Gastrocnemius medialis (tissue), 4 donors: ENCODE measurements at places on chromosomes 7 and 10.

- DNase-seq: peak; percentile 16
- peaks cover 17% of the 10 kb centered on the region for H3K4me1 ChIP-seq
- H3K27me3 ChIP-seq: no peaks in the 10 kb centered on the region
- H3K27ac ChIP-seq: peak overlapping the region; percentile 71
- H3K4me3 ChIP-seq: peak overlapping the region; percentile 59
These were observed 373 bp downstream of the PAXIP1 start for GRCh38 chr7:155002411-155003091.

DNA sequence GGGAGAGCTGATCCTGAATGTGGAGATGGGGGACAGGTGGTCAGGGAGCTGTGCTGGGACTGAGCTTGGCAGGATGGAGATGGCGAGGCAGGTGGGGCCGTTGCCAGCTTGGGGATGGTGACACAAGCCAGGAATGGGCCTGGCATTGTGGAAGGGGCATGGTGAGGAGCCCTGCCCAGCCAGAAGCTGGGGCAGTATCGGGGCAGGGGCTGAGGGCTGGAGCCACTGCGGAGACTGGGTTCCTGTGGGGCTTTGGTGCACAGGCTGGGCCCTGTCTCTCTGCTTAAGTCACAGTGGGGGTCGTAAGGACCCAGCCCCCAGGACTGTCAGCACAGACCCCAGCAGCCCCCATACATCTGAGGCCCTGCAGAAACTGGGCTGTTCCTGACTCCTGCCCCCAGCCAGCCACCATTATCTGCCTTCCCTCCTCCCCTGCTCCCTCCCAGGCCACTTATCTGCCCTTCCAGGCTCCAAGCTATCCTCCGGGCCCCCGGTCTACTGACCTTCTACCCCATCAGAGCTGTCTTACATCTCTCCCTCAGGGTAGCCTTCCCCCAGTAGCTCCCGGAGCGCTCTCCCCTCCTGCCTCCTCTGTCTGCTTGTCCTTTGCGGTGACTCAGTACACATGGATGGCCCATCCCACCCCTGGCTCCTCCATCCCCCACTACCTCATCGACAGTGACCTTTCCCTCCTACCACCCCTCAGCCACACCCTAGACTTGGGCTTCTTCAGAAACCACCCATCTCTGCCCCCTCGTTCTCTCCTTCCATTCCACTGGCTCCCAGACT lies 44.2 kb downstream of the PPIF start:
- peaks cover 16% of the 10 kb centered on the region for H3K4me1 ChIP-seq
- H3K27ac ChIP-seq: peak overlapping the region; percentile 28
- H3K36me3 ChIP-seq: peaks cover 19% of the 10 kb centered on the region
- no peak overlapping the region for H3K4me3 ChIP-seq
- DNase-seq: no peak
- no peaks in the 10 kb centered on the region for H3K27me3 ChIP-seq

GRCh38 chr7:64630496-64630895 lies 35.4 kb upstream of the ZNF107 start:
- H3K4me1 ChIP-seq: no peaks in the 10 kb centered on the region
- no peak overlapping the region for H3K27ac ChIP-seq
- no peak for DNase-seq
- H3K4me3 ChIP-seq: no peak overlapping the region
- no peaks in the 10 kb centered on the region for H3K27me3 ChIP-seq
- H3K36me3 ChIP-seq: no peaks in the 10 kb centered on the region

- no peak for DNase-seq
- H3K36me3 ChIP-seq: no peaks in the 10 kb centered on the region
- no peaks in the 10 kb centered on the region for H3K27me3 ChIP-seq
- H3K4me1 ChIP-seq: no peaks in the 10 kb centered on the region
These were observed 52.8 kb upstream of the SEMA3E start for GRCh38 chr7:83701736-83702135.

GRCh38 chr7:45211066-45211465 lies 53.5 kb downstream of the RAMP3 start:
- no peaks in the 10 kb centered on the region for H3K27me3 ChIP-seq
- H3K4me1 ChIP-seq: no peaks in the 10 kb centered on the region
- H3K36me3 ChIP-seq: no peaks in the 10 kb centered on the region
- no peak for DNase-seq
- no peak overlapping the region for H3K27ac ChIP-seq
- no peak overlapping the region for H3K4me3 ChIP-seq

- H3K27ac ChIP-seq: peak overlapping the region; percentile 74
- no peaks in the 10 kb centered on the region for H3K27me3 ChIP-seq
- H3K4me1 ChIP-seq: peaks cover 3% of the 10 kb centered on the region
- peak overlapping the region; percentile 10 for H3K4me3 ChIP-seq
- H3K36me3 ChIP-seq: no peaks in the 10 kb centered on the region
- DNase-seq: no peak
These were observed 129.3 kb upstream of the JCAD start for GRCh38 chr10:30188556-30189237.

- DNase-seq: no peak
- H3K4me1 ChIP-seq: no peaks in the 10 kb centered on the region
- H3K27me3 ChIP-seq: no peaks in the 10 kb centered on the region
- no peaks in the 10 kb centered on the region for H3K36me3 ChIP-seq
- no peak overlapping the region for H3K27ac ChIP-seq
These were observed 176.8 kb upstream of the AGR3 start for GRCh38 chr7:17058568-17058967.

- H3K36me3 ChIP-seq: no peaks in the 10 kb centered on the region
- peak overlapping the region; percentile 61 for H3K27ac ChIP-seq
- no peak overlapping the region for H3K4me3 ChIP-seq
- no peaks in the 10 kb centered on the region for H3K27me3 ChIP-seq
- DNase-seq: no peak
These were observed 79.5 kb downstream of the EEPD1 start for GRCh38 chr7:36232555-36232954.

GRCh38 chr7:1928645-1929348 lies 258.7 kb downstream of the ELFN1 start:
- no peak overlapping the region for H3K4me3 ChIP-seq
- H3K27me3 ChIP-seq: no peaks in the 10 kb centered on the region
- H3K36me3 ChIP-seq: no peaks in the 10 kb centered on the region
- H3K27ac ChIP-seq: no peak overlapping the region
- no peaks in the 10 kb centered on the region for H3K4me1 ChIP-seq

GRCh38 chr10:74381291-74381853 lies 230.4 kb downstream of the ADK start:
- H3K4me3 ChIP-seq: no peak overlapping the region
- no peak for DNase-seq
- no peaks in the 10 kb centered on the region for H3K36me3 ChIP-seq
- no peaks in the 10 kb centered on the region for H3K4me1 ChIP-seq
- H3K27ac ChIP-seq: no peak overlapping the region
- no peaks in the 10 kb centered on the region for H3K27me3 ChIP-seq

DNA sequence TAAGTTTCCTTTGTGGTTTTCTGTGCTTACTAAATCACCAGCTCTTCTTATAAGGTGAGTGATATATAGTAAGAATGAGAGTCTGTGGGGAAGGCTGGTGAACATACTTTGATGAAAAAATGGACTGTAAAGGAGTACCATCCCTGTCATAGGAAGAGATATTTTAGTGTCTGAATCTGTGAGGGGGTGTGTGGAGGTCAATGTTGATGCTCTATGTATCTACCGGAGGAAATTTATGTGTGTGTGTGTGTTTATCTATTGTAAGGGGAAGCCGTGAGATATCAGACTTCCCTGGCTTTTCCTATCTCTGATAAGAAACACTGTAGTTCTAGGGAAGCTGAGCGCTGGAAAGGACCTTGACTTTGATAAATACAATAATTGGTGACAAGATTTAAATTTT lies 179.0 kb downstream of the PCDH15 start:
- H3K4me3 ChIP-seq: no peak overlapping the region
- H3K4me1 ChIP-seq: no peaks in the 10 kb centered on the region
- H3K27me3 ChIP-seq: no peaks in the 10 kb centered on the region
- no peaks in the 10 kb centered on the region for H3K36me3 ChIP-seq

- no peak overlapping the region for H3K4me3 ChIP-seq
- H3K4me1 ChIP-seq: no peaks in the 10 kb centered on the region
- peaks cover 49% of the 10 kb centered on the region for H3K36me3 ChIP-seq
- H3K27ac ChIP-seq: no peak overlapping the region
These were observed 14.6 kb downstream of the FAM149B1 start for GRCh38 chr10:73182568-73182967.

- DNase-seq: no peak
- H3K36me3 ChIP-seq: no peaks in the 10 kb centered on the region
- no peaks in the 10 kb centered on the region for H3K4me1 ChIP-seq
- no peak overlapping the region for H3K27ac ChIP-seq
- no peak overlapping the region for H3K4me3 ChIP-seq
These were observed 32.7 kb downstream of the ADAP1 start for GRCh38 chr7:921581-922333.

GRCh38 chr7:107999779-108000560 lies 3.0 kb downstream of the LAMB1 start:
- H3K27ac ChIP-seq: peak overlapping the region; percentile 44
- H3K4me1 ChIP-seq: peaks cover 13% of the 10 kb centered on the region

- H3K4me3 ChIP-seq: no peak overlapping the region
- peaks cover 6% of the 10 kb centered on the region for H3K27me3 ChIP-seq
- DNase-seq: no peak
These were observed 49.2 kb upstream of the SHH start for GRCh38 chr7:155861480-155861868.

DNA sequence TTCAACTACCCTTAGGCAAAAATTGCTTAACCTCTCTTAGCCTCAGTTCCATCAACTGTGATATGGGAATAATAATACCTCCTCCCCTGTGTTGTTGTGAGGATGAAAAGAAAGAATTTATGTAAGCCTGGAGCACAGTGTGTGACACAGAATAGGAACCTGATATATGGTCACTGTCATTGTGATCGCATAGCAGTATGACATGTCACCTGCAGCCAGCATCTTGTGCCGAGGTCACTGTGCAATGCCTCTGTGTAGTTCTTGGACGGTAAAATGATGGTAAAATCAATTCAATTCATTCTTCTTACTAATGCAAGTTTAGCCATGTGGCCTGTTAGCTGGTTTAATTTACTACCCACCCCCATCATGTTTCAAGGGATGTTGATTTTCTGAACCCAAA lies 54.6 kb upstream of the GPR158 start:
- no peak overlapping the region for H3K27ac ChIP-seq
- H3K4me3 ChIP-seq: no peak overlapping the region
- H3K27me3 ChIP-seq: no peaks in the 10 kb centered on the region
- DNase-seq: no peak
- no peaks in the 10 kb centered on the region for H3K4me1 ChIP-seq
- no peaks in the 10 kb centered on the region for H3K36me3 ChIP-seq

GRCh38 chr7:116216956-116217571 lies 6.7 kb downstream of the TES start:
- no peak overlapping the region for H3K27ac ChIP-seq
- no peak for DNase-seq
- no peak overlapping the region for H3K4me3 ChIP-seq
- H3K4me1 ChIP-seq: peaks cover 13% of the 10 kb centered on the region

DNA sequence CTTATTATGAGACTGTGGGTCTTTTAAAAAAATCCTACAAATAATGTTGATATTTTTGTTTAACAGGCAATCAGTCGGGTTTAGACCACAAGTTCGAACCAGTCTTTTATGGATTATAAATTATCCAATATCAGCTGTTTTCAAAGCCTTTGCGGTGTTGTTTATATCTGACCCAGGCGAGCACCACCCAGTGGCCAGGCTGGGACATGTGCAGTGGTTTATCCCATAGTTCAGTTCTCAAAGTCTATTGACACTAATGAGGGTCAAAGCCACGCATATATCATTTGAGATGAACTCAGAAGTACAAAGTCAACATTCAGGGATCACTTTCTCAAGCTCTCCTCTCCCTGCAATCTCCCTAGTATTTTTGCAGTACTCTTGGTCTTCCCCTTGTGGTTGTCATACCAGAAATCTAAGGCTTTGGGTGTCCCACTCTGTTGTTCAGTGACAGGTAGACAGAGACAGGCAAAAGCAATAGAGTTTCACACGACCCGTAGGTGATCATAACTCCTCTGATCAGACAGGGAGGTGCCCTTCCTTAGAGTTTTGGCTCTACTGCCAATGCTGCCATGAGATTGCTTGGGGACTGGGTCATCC lies 117.4 kb upstream of the POM121L12 start:
- H3K27ac ChIP-seq: no peak overlapping the region
- no peaks in the 10 kb centered on the region for H3K4me1 ChIP-seq
- no peaks in the 10 kb centered on the region for H3K36me3 ChIP-seq
- no peak for DNase-seq
- no peak overlapping the region for H3K4me3 ChIP-seq

GRCh38 chr10:44863344-44864047 lies 47.6 kb upstream of the TMEM72 start:
- H3K27me3 ChIP-seq: peaks cover 6% of the 10 kb centered on the region
- H3K4me3 ChIP-seq: no peak overlapping the region
- no peak overlapping the region for H3K27ac ChIP-seq
- peaks cover 9% of the 10 kb centered on the region for H3K4me1 ChIP-seq
- no peaks in the 10 kb centered on the region for H3K36me3 ChIP-seq

GRCh38 chr7:100157334-100158228 lies 942 bp downstream of the TRAPPC14 start:
- H3K27ac ChIP-seq: peak overlapping the region; percentile 75
- H3K4me3 ChIP-seq: peak overlapping the region; percentile 71
- peaks cover 38% of the 10 kb centered on the region for H3K36me3 ChIP-seq
- peaks cover 6% of the 10 kb centered on the region for H3K4me1 ChIP-seq

GRCh38 chr10:59271160-59271559 lies 91.2 kb downstream of the FAM13C start:
- H3K27me3 ChIP-seq: no peaks in the 10 kb centered on the region
- H3K36me3 ChIP-seq: no peaks in the 10 kb centered on the region
- H3K27ac ChIP-seq: peak overlapping the region; percentile 13
- no peak for DNase-seq
- no peak overlapping the region for H3K4me3 ChIP-seq

GRCh38 chr10:112456533-112456932 lies 9.5 kb downstream of the VTI1A start:
- no peak overlapping the region for H3K4me3 ChIP-seq
- peaks cover 6% of the 10 kb centered on the region for H3K4me1 ChIP-seq
- no peaks in the 10 kb centered on the region for H3K27me3 ChIP-seq
- no peak for DNase-seq
- no peak overlapping the region for H3K27ac ChIP-seq

- H3K27ac ChIP-seq: no peak overlapping the region
- H3K4me3 ChIP-seq: no peak overlapping the region
- no peaks in the 10 kb centered on the region for H3K4me1 ChIP-seq
- no peak for DNase-seq
- H3K27me3 ChIP-seq: no peaks in the 10 kb centered on the region
- no peaks in the 10 kb centered on the region for H3K36me3 ChIP-seq
These were observed 43.3 kb downstream of the GPR37 start for GRCh38 chr7:124722292-124722691.

GRCh38 chr10:93753621-93754250 lies 4.0 kb upstream of the LGI1 start:
- peaks cover 16% of the 10 kb centered on the region for H3K4me1 ChIP-seq
- H3K36me3 ChIP-seq: no peaks in the 10 kb centered on the region
- no peak overlapping the region for H3K27ac ChIP-seq
- no peaks in the 10 kb centered on the region for H3K27me3 ChIP-seq
- DNase-seq: no peak
